Left kidney (tissue), 8 donors: ENCODE measurements at places on chromosomes 3 and 15.

DNA sequence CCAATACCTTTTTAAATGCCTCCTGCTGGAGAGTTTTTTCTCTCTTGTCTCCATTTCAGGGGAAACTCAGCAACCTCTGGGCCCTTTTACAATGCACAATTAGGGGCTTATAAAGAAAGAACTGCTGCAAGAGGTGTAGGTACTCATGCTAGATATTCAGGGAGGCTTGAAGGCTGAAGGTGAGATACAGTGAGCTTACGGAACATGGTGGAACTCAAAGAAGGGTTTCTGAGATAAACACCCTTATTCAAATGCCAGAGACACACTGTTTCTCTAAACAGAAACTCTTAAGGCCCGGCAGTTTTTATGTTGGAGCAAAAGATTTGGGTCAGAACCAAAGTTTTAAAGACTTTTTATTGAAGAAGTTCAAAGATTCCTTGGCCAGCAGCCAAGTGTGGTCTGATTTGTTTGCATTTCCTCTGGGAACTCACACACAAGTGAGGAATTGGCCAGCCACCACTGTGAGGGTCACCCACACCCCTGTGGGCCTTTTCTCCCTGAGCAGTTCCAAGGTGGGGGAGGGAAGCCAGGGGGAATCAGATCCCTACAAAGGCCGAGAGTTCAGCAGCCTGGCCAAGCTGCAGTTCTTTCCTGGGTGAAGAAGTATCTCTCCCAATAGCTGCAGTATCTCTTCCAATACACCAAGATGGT lies 47.8 kb downstream of the TNFAIP8L3 start:
- DNase-seq = no peak

DNA sequence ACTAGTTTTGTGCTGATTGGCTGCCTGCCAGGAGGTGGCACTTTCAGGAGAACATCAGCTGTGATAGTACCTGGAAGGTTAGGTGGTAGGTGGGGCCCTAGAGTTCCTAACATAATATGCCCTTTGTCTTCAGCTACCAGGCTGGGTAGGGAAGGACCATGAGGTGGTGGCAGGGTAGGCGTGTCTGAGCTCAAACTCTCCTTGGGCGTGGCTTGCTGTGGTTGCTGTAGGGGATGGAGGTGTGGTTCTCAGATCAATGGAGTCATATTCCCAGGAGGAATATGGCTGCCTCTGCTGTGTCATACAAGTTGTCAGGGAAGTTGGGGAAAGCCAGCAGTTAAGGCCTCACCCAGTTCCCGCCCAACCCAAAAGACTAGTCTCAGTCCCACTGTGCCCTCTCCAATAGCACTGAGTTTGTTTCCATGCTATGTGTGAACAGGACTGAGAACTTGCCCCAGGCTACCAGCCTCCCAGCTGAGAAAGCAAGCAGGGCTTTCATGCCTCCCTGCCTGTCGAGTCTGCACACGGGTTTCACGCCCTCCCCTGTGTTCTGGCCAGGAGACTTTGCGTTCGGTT lies 107.7 kb downstream of the CHCHD4 start:
- DNase-seq = no peak

GRCh38 chr3:123652342-123652984 lies 67.6 kb upstream of the HACD2 start:
- DNase-seq = peak; percentile 81

GRCh38 chr3:138445654-138446053 lies 11.2 kb downstream of the ESYT3 start:
- DNase-seq = no peak

GRCh38 chr3:181888234-181888633 lies 176.5 kb downstream of the SOX2 start:
- DNase-seq = no peak

GRCh38 chr3:194262925-194263305 lies 88.2 kb downstream of the CPN2 start:
- no peak for DNase-seq

GRCh38 chr3:172153335-172153861 lies 114.0 kb downstream of the FNDC3B start:
- no peak for DNase-seq

DNA sequence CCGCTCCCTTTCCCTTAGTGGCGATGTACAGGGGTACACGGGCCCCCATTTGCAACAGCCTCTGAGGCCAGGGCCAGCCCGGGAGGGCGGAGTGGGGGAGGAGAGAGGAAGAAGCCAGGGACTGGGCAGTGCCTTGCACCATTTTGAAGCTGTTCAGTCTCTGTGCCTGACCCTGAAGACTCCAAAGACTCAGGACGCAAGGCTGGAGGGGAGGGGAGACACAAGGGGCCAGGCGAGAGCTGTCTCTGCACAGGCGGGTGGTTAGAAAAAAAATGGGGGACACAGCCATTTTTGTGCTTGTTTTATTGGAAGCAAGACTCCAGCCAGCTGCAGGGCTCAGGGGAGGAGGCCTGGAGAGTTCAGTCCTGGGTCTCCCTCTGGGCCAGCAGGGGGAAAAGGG lies 1.6 kb downstream of the RPP25 start:
- DNase-seq = no peak

- DNase-seq = no peak
Observed at GRCh38 chr3:172204716-172205115, 165.3 kb downstream of the FNDC3B start.

GRCh38 chr3:57252404-57252803 lies 24.9 kb downstream of the APPL1 start:
- DNase-seq = no peak

DNA sequence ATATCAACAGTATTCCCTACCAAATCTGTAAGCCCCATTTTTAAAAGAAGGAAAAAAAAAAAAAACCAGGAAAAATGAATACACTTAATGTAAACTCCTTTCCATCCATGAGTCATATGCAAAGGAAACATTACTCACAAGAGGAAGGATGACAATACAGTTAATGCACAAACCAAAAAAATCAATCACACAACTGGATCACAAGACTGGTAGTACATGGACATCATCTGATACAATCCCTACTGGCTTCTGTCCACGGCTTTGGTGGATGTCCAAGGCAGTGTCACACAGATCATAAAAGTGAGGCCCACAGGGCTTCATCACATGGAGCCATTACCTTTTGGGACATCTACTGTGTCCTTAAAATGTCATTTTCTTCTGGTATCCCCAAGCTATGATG lies 44.0 kb downstream of the SUCLG2 start:
- no peak for DNase-seq

GRCh38 chr15:49990835-49991545 lies 128.0 kb downstream of the ATP8B4 start:
- no peak for DNase-seq

DNA sequence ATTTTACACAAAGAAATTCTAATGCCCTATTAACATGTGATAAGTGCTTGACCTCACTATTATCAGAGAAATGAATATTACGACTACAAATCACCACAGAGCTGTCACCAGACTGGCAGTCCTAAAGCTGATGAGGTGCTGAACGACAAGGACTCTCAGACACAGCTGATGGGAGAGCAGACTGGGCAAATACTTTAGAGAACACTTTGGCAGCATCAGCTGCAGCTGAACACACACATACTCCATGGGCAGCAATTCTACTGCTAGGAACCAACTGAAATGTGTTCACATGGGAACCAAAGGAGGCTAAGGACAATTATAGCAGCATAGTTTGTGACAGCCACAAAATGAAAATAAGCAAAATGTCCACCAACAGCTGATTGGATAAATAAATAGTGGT lies 45.5 kb downstream of the SUSD5 start:
- DNase-seq = no peak

DNA sequence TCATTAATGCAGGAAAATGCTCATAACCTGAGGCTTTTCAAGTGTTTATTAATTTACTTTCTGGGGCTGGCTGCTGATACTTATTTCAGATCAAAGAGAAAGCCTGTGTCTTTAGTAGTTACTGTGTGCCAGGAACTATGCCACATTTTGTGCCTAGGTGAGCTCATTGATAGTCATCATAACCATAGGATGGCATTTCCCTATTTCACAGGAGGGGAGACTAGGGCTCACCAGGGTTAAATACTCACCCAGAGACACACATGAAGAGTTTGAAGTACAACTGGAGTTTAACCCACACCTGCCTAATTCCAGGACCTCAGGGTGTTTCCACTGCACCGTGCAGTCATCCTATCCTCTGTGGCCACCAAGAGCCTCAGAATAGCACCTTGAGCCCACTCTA lies 264.4 kb upstream of the NR2E3 start:
- no peak for DNase-seq

GRCh38 chr3:59644479-59645402 lies 594.9 kb upstream of the CFAP20DC start:
- no peak for DNase-seq

- DNase-seq = no peak
Observed at GRCh38 chr3:71063773-71064290, 519.7 kb downstream of the FOXP1 start.

DNA sequence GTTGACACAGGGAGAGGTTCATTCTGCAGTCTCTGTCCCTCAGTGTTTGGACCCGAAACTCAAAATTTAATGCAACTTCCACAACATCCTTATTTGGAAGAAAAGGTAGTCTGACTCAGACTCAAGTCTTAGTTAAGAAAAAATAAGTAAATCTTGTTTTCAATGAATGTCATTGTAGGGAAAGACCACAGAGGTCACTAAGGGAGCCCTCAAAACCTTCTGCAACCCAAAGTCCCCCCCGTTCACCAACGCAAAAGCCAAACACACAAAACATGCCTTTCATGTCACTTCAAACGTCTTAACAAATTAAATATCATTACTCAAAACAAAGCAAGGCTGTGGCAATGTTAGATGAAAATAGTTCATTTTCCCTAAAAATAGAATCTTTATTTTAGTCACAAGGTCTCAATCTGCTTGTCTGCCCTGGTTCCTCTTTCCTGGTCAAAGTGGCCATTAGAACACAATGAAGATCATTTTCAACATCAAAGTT lies 20.9 kb upstream of the SSUH2 start:
- no peak for DNase-seq

DNA sequence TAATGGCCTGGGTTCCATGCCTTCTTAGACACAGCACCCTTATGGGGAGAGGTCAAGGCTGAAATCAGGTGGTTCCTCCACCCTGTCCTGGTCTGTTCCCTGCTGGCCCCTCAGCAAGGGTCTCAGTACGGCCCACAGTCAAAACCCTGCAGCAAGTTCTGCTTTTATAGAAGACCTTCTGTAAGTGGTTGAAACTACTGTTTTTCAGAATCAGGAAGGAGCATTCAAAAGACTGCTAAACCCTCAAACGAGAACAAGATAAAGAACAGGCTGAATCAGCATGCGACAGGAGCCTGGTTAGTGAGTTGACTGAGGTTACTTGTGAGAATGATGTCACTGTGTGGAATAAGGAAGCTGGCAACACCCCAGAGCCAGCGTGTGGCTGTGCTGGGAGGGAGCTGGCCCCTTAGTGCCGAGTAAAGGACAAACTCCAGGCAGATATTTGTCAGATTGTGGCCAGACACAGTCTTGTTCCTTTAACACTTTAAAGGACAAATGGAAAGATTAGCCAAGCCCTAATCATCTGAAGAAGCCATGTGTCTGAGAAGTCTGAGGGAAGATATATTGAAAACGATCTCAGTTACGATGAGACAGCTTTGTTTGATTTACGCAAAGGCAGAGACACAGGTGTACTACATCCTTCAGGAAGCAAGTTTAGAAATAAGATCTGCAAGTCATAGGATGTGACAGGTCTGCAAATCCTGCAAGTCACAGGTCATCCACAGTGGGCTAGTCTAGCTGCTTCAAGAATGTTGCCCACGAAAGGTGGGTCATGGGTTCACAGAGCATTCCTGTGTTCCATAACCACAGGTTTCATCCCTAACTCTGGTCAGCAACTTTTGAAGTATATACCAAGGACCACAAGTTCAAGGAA lies 54.0 kb downstream of the B3GNT5 start:
- DNase-seq = no peak

GRCh38 chr15:95561463-95561862 lies 769.0 kb upstream of the NR2F2 start:
- no peak for DNase-seq

DNA sequence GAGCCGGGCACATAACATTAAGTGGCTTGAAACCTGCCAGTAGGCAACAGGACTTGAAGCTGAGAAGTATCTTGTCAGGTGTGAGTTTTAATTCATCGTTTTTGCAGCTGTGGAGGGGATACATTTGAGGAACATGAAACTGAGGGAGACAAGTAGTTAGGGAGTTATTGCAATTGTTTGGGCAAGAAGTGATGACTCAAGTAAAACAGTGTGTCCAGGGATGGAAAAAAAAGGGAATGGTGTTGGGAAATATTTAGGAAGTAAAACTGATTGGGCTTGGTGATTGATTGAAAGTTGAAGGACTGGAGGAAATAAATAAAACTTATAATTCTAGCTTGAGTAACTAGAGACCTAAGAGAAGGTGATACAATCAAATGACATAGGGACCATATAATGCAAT lies 85.5 kb downstream of the NCEH1 start:
- no peak for DNase-seq

- no peak for DNase-seq
Observed at GRCh38 chr3:31908391-31909097, 72.5 kb downstream of the OSBPL10 start.

GRCh38 chr15:38972831-38973230 lies 408.2 kb upstream of the RASGRP1 start:
- no peak for DNase-seq

- DNase-seq = no peak
Observed at GRCh38 chr15:100592898-100593297, 9.1 kb downstream of the LINS1 start.

DNA sequence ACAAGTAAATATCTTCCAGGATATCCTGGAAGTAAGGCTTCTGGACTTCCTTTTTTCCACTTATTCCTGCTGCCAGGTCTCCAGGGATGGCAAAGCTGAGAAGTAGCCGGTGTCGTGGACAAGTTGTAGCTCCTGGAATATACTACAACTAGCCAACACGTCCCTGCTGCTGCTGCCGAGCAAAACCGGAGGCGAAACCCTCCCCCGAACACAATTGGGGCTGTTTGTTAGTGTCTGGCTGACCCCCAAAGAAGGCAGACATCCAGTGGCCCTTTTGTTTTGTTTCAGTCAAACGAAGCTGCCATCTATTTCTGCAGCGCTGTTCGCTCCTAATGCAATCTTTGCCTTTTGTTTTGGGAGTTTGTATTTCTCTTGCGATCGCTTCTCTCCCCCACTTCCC lies 45.3 kb upstream of the EIF5A2 start:
- no peak for DNase-seq

DNA sequence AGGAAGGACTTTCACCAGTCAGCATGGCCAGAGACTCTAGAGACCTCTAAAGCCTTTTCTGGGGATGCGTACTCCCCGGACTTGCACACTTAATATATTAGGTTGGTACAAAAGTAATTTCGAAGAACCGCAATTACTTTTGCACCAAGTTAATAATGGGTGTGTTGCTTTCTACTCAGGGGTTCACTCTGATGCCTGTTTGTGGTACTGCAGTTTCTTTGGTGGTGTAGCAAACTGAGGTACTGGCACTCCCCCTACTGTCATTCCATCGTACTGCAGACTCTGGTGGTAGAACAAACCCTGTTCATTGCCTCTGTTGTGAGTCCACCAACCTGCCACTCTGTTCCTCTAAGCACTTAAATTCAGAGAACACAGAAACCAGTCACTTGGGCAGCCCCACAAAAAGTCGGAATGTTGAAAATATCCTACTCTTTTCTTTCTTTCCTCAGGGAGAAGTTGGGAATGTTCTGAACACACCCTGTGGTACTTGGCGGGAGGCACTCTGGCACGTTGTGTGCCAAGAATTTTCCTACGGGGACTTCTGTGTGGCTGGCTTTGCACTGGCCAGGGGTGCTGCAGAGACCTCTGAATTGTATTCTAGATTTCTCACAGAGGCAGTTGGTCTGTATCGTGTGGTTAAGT lies 46.3 kb downstream of the GABRG3 start:
- peak; percentile 65 for DNase-seq

GRCh38 chr3:25507811-25508210 lies 79.7 kb downstream of the RARB start:
- no peak for DNase-seq

- DNase-seq = no peak
Observed at GRCh38 chr15:58026051-58026450, 39.5 kb downstream of the ALDH1A2 start.

GRCh38 chr15:101044625-101045235 lies 125.6 kb downstream of the LRRK1 start:
- DNase-seq = no peak
